Stimulated activated CD8-positive, alpha-beta memory T cell treated with anti-CD3 and anti-CD28 coated beads, Interleukin-7, amount 100 ng/mL, for 1 hour (primary cell): ENCODE measurements at places on chromosomes 2 and 18.

- no peak for DNase-seq
Observed at GRCh38 chr18:8519102-8519501, 90.1 kb upstream of the RAB12 start.

DNA sequence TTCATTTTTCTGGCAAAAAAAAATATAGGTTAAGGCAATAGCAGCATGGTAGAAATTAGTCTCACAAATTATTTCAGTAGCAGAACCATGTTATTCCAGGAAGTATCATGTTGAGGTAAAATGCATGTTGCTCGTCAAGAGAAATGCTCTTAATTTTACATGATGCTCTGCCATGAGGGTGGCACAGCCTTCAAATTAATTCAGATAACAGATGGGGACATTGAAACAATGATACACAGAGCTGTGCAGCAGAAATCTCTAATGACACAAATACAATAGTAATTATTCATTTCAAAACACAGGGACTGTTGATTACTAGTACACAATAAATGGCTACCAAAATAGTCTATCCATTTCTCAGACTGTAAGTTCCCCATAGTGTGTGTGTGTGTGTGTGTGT, 24.8 kb downstream of the GAREM1 start:
- no peak for DNase-seq

DNA sequence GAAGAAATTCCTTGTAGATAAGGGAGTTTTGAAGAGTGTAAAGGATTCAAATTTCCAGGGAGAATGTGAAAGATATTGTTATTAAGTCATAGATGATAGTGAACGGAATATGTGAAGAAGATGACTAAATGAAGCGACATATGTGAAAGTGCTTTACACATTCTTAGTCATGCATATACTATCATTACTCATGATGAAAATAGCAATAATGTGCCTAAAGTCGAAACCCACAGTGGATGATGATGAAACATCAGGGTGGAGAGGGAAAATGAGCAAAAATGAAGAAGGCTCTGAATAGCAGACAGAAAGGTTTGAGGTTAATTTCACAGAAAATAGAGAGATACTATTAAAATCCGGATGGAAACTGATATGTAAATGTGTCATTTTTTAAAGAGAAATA, 1237.1 kb downstream of the LRP1B start:
- no peak for DNase-seq

GRCh38 chr2:183024339-183025095, 13.7 kb downstream of the NCKAP1 start:
- DNase-seq: no peak

- DNase-seq: no peak
Observed at GRCh38 chr2:136482966-136483365, 282.4 kb upstream of the THSD7B start.

GRCh38 chr2:150939087-150939486, 322.6 kb downstream of the RBM43 start:
- DNase-seq: no peak

DNA sequence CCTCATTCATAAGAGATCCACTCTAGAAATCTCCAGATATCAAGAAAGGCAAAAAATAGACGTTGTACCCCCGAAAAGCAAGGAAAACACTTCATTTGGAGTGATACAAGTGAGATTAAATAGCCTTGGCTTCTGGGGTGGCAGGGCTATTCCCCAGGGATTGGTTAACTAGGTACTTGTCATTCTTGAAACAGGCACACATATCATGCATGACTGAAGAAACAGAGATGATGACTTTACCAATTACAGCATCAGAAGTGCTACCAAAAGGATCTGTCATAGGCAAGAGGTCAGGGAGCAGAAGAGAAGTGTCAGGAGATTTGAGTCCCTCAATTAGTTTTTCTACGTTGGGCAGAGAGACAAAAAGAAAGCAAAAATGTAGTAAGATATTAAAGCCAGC, 45.2 kb upstream of the NFU1 start:
- DNase-seq: no peak

DNA sequence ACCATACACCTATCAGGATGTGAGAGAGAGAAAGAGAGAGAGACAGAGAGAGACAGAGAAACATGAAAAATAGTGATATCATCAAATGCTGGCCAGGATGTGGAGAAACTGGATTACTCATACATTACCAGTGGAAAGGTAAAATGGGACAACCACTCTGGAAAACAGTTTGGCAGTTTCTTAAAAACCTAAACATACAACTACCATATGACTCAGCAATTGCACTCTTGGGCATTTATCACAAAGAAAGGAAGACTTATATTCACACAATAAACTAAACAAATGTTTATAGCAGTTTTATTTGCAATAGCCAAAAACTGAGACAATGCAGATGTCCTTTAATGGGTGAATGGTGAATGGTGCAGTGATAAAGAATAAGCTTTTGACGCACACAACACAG, 29.1 kb downstream of the SLC4A3 start:
- DNase-seq: no peak

- DNase-seq: no peak
Observed at GRCh38 chr2:119430023-119430498, 1.6 kb upstream of the TMEM37 start.

DNA sequence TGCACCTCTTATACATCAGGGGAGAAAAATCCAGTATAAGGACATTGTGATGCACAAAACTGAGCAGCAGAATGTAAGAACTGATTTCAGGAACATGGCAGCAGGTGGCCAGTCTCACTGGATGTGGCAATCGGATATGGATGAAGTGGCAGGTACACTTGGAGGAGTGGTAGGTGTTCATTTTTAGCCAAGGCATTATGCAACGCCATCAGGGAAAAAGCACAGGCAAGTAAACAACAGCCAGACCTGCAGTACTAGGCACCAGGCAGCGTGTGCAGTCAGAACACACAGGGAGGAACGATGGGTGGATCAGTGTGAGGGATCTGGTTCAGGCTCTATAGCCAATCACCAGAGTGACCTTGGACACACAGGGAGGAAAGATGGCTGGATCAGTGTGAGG, 77.4 kb upstream of the GCFC2 start:
- DNase-seq: no peak

GRCh38 chr2:5698134-5698533, 6.0 kb downstream of the SOX11 start:
- DNase-seq: no peak

DNA sequence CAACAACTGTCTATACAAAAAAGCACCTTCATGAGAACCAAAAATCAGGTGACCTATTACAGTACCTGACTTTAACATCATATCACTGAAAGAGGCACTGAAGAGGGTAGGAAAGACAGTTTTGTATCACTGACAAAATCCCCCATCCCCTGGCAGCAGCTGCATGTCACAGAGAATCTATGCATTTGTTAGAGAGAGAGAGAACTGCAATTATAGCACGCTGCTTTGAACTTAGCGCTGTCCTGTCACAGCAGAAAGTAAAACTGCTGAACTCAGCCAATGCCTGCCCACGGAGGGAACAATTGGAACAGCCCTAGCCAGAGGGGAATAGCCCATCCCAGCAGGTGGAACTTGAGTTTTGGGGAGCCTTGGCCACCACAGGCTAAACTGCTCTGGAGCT, 75.1 kb upstream of the NOL4 start:
- no peak for DNase-seq

GRCh38 chr2:152097290-152097800, 1.5 kb downstream of the CACNB4 start:
- DNase-seq: no peak

- DNase-seq: no peak
Observed at GRCh38 chr2:12705230-12705629, 11.5 kb upstream of the TRIB2 start.

- no peak for DNase-seq
Observed at GRCh38 chr2:216475767-216476166, 22.9 kb upstream of the RPL37A start.

DNA sequence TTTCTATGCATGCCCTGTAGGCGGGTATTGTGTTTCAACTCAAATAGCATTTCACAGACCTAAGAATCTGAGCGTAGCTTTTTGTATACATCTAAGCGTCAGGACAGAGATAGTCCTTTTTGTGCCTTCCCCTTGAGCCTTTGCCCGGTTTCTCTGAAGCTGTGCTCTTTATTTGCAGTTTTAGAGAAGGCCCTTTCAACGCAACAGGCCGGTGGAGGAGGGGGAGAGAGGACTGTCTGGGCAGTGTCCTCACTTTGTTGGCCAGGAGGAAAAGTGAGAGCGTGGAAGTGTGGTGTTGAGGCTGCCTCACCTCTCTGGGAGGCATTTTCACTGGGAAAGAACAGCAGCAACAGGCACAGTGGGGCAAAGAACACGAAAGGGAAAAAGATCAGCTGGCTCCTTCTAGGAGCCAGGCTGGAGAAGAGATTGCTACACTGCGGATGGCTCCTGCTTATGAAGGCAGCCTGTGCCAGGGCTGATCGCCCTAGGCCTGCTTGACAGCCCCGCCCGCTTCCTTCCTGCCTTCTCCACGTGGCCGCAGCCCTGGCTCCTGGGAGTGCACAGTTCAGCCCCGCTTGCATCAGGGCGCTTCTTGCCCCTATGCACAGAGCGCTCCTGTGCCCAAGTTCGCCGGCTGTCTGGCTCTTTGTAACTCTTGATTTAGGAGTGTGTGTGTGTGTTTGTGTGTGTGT, 195.6 kb upstream of the POU3F3 start:
- no peak for DNase-seq

DNA sequence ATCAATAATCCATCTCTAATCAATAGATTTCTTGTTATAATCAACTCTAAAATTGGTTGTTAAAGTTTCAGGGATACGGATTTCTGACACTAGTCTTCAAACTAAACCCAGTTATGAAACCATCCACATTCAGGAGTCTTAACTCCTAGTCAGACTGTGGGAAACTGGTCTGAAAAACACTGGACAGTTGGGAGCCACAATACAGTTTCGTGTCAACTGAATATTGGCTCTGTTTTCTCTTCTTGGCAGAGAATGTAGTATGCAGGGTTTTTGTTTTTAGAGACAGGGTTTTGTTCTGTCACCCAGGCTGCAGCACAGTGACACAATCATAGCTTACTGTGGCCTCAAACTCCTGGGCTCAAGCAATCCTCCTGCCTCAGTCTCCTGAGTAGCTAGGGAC, 123.1 kb downstream of the RTTN start:
- no peak for DNase-seq

- no peak for DNase-seq
Observed at GRCh38 chr18:23735021-23735464, 45.8 kb downstream of the LAMA3 start.

- no peak for DNase-seq
Observed at GRCh38 chr18:9849407-9850283, 36.1 kb upstream of the TXNDC2 start.

DNA sequence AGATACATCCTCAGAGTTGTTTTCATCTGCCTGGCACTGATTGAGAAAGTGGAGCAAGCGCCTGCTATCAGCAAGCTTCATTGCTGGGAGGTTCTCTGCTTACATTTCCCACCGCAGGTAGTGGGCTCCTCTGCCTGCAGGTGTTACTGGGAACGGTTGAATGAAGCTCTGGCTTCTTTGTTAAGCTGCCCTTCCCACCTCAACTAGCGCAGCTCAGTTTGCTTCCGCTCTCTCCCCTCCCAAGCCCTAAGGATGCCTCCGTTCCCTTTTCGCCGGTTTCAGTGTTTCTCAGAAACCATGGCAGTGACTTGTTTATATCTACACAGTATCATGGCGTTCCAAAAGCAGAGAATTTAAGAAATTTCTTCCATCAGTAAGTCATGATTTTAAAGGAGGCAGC, 72.2 kb upstream of the B3GNT7 start:
- no peak for DNase-seq

DNA sequence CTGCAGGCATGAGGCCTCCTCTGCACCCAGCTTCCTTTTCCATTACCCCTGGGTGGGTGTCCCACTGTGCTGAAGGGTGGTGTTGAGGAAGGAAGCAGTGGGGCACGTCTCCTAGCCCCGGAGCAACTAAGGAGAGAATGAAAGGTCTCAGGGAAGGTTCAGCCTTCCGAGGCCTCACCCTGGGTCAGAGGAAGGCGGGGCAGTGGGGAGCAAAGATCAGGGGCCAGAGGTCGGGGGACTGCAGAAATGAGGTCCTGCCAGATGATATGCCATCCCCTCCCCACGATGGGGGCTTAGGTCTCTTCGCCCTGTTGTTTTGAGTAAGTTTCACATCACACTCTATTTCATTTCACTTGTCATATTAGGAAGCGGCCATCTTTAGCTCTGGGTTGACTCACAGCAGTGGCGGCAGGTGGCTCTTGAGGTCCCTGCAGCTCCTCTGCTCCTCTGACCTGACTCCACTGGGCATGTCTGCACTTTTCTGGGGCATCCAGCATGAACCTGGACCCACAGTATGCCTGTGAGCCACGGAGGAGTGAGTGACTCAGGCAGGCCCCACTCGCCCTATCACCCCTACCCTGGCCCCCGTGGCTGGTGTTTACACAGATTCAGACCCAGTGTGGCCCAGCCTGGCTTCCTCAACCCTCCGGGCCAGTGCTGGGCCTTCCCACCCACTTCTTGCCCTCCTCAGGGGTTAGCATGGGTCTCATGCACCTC, 153.7 kb upstream of the SMAD2 start:
- DNase-seq: no peak
